ENCODE measurements at places on chromosomes 11 and 22.

DNA sequence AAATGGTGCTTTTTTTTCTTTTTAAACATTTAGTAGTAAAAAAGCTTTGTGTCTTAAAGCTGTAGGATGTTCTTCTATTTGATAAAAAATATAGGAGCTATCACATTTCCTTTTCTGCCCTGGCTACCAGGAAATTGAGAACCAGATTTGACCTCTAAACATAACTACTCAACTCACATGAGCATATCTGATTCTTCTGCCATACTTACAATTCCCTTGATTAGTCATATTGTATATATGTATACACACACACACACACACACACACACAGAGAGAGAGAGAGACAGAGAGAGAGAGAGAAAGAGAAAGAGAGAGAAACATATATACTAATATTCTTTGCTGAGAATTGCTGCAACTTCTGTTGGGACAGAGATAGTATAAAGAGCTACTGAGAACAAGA is 23.0 kb upstream of the GDPD4 start:
- no peak for DNase-seq

DNA sequence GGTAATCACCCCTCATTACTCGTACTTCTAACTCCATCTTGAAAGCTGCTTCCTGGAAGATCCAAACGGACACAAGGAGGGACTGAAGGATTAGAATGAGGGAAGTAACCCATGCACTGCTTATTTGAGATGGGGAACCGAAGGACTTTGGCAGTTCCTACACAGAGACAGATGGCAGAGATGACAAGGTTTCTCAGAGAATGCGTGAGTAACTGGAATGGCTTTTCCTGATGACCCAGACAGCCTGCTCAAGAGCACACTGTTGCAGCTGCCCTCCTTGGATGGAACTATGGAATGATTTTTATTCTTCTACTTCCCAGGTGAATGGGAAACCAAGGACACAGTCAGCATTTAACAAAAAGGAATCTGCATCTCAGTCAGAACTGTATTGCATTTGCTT is 7.3 kb downstream of the KCNJ11 start:
- no peak for DNase-seq

DNA sequence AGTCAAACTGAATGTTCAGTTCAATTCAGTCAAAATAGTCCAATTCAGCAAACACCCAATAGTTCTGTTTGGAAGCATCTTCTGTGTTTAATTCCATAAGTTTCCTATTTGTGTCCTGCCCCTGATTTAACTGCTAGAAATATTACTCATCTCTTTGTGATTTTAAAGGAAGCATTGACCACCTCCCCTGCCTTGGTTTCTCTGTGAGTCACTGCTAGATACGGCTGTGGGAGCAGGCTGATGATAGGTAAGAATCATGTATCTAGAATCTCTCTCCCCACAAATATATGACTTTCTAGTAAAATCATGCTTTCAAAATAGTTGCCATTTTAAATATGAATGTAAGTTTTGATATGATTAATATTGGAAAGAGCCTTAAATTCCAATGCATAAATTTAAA is 888.5 kb downstream of the NTM start:
- no peak for DNase-seq

DNA sequence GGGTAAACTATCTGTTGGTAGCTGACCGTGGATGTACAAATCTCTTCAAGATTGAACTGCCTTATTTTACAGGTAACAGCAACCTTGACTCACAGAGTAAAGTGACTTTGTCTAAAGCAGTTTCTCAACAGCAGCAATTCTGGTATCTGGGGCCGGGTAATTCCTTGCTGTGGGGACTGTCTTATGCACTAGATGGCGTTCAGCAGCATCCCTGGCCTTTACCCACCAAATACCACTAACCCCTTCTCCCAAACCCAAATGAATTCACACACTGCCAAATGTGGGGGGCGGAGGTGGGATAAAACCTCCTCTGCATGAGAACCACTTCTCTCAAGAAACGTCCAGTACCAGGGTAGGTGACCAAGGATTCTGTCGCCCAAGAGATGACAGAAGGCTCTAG is 1.7 kb upstream of the INCENP start:
- no peak for DNase-seq

GRCh38 chr22:37230673-37231405 is 13.2 kb downstream of the RAC2 start:
- DNase-seq = peak; percentile 55

GRCh38 chr22:22866381-22867111 is 21.1 kb upstream of the IGLL5 start:
- DNase-seq = no peak

- no peak for DNase-seq
These were observed 170.3 kb upstream of the ZBED5 start for GRCh38 chr11:11028017-11028692.

GRCh38 chr22:30187094-30187493 is 59.5 kb downstream of the LIF start:
- DNase-seq = no peak

- DNase-seq = no peak
These were observed 668.7 kb downstream of the BRD1 start for GRCh38 chr22:49158741-49159564.

- DNase-seq = no peak
These were observed 883.3 kb downstream of the BRD1 start for GRCh38 chr22:48944433-48944750.

- no peak for DNase-seq
These were observed 18.0 kb downstream of the PPP2R1B start for GRCh38 chr11:111748035-111748804.

DNA sequence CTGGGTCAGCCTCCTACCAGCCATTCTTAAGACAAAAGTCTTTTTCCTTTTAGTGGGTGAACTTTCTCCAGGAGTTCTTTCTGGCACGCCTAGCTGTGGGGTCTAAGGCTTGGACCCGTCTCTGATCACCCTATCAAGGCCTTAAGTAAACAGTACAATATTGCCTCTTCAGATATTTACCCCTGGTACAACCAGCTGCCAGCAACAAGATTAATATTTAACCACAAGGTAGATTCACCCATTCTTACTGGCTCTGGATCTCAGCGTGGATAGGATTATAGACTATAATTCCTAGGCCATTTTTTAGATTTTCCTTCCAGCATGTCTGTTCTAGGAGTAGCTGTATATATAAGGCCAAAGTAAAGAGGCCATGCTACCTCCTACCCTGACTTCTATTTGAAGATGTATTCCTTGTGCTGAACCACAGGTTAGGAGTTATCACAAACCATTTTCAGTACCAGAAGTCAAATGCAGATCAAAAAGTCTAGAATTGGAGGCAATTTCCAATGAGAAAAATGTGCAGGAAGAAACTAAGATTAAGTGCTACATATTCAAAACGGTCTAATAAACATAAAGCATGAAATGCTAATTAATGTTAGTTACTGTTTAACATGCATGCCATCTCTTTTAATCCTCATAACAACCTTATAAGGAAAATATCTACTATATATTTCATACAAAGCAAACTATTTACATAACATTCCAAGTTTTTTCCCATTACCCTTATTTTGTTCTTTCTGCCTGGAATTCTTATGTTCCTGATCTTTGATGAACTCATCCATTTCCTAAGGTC is 110.0 kb upstream of the SYN3 start:
- DNase-seq = no peak

GRCh38 chr11:22555881-22556280 is 69.7 kb downstream of the FANCF start:
- DNase-seq = no peak

- no peak for DNase-seq
These were observed 41.3 kb upstream of the RDX start for GRCh38 chr11:110337570-110338193.

DNA sequence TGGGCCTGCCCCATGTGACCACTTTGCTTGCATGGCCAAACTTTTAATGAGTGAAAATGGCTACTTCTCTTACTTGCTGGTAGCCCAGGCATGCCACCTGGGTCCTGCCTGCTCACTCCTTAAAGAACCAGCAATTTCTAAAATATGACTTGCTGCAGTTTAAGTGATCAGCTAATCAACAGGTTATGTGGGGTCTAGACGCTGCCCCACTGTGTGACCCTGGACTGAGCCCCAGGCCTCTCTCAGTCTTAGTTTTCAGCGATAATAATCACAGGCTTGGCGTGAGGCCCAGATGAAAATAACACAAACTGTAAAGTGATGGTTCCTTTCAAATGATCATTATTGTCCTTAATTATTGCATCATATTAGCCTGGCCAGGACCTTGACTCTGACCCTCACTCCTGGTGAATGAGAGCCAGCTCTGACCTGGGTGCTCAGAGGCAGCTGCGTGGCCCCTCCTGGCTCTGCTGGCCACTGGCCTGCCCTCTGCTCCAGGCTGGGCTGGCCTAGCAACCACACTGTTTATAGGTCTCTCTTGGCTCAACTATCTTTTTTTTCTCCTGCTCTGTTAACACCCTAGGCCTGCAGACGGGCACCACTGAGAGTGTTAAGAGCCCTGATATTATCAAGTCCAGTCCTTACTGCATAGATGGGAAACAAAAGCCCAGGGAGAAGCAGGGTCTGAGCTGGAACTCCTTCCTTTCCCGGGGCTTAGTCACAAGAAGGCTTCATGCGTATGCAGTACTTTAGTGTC is 89.7 kb downstream of the RRM1 start:
- no peak for DNase-seq

GRCh38 chr22:45358127-45358526 is 48.4 kb downstream of the FAM118A start:
- no peak for DNase-seq

DNA sequence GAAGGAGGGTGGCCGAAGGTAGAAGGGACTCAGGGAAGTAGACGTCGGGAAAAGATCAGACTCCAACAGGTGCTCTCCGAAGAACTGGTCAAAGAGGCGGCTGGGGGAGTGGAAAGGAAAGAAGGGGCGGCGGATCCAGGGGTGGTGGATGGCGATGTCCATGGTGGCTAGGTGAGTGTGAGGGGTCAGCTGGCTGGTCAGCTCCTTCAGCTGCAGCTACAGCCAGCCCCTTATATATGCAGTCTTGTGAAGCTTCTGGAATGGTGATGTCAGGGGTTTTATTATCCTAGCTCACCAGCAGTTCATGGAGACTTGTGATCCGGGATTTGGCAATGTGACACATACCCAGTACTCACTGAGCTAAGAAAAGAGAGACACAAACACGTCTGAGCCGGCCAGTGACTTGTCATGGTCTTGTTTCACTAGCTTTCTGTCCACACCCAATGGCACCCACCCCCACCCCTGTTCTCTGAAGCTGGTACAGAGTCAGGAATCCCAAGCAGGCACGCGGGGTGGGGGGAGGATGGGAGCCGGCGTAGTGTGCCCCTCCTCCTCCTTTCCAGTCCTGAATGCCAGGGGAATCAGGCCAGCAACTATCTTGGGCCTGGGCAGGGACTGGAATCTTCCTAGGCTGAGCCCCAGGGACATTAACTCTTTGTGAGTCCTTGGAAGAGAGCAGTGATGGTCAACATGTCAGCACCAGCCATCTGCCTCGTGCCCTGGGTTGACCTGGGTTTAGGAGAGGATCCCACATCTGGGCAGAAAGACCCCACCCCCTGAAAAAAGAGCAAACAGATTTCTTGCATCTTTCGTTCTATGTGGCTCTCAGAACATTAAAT is at the start of gene CRYAB:
CRYAB (minus strand) TSS at position 208 of the 839 bp plus-strand sequence; CDS start at position 162, 46 bp downstream.
- no peak for DNase-seq

DNA sequence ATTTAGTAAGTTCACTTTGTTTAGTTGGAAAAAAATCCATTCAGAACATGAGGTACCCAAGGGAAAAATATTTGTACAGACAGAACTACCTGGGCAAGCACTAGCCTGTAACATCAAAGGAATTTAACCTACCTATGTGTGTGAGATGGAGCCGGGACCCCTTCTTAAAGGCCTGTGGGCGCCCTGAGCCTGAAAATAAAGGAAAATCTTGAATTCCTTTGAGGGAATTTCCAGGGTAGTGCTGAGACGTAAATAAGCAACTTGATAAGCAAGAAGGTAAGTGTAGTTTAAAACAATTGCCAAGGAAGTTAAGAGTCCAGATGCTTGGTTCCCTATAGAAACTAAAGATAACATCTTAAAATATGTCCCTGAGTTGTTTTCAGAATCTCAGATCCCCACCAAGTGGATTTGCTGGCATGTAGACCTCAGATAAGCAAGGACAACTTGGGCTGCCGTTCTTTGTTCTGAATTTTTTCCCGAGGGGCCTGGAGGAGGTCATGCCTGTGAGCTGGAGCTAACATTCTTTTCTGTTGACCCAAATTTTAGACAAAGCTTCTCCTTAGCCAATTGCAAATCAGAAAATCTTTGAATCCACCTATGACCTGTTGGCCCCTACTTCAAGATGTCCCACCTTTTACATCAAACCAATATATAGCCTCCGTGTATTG is 31.0 kb downstream of the MED17 start:
- DNase-seq = no peak

DNA sequence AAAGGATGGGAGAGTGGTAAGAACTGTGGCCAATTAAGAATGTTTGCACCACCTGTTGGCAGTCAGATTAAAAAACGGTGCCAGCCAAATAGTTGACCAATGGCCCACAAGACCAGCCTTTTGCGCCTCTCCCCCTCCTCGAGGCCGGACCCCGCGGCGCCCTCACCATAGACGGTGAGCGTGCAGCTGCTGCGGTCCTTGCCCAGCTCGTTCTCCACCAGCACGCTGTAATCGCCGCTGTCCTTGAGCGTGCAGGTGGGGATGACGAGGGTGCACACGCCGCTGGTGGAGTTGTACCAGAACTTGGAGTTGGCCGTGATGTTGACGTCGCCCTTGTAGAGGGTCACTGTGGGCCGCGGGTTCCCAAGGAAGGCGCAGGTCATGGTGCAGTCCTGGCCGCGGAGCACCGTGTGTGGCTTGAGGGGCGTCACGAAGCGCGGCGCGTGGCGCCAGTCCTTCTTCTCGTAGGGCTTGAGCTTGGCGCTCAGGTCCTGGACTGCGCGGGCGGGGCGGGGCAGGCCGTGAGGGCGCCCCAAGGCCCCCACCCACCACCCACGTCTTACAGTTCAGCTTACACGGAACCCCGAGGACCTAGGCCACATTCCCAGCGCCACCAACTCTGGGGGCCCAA is 7.2 kb downstream of the TMEM86A start:
- no peak for DNase-seq

DNA sequence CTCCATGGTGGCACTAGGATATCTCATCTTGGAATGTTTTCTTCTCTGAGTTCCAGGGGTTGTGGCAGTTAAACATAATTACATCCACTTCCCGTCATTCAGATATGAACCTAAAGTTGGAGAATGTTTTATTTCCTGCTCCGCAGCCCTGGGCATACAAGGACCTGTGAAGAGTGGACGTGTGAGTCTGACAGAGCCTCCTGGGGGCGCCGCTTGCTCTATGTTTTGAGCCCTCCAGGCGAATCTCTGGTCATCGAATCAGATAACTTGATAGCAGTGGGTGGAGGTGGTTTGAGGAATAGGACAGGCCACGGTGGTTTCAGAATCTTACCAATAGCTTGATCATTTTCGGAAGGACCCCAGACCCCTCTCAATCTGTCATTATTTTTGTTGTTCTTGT is 174.2 kb downstream of the NTM start:
- DNase-seq = no peak

- DNase-seq = no peak
These were observed 45.3 kb upstream of the SPON1 start for GRCh38 chr11:13917264-13917663.

DNA sequence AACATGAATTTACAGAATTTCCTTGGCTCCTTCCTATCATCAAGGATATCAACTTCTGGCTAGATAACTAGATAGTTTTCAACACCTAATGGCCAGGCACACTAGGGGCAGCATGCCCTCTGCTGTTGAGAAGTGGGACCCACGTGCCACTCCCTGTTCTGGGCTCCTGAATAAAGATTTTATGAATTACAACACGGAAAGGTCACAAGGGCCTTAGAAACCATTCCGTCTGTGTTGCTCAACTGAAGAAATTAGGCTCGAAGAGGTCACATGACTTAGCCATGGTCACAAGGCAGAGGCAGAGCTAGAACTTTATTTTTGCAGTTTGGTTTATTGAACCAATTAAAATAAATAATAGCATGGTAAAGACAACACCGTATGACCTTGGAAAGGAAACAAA is 36.0 kb downstream of the PRCP start:
- DNase-seq = no peak

GRCh38 chr11:120188371-120188770 is 22.5 kb upstream of the OAF start:
- DNase-seq = no peak
